Hindlimb muscle (tissue), 1 donor: ENCODE measurements at places on chromosomes 16 and 17.

DNA sequence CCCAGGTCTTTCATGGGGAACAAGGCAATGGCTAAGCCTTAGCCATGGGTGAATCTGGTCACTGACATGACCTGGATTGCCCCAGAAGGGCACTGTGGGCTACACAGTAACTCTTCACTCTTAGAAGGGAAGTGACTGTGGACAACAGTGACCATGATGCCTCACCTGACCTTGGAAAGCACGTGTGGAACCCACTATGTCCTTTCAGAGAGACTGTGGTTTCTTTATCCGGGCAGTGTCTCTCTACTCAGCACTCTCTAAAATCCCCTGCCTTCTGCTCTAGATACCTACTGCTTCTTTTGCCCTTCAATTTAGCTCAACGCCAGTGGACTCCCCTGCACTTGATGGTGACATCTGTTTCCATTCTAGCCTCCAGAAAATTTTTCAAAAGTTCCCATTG lies 66.1 kb upstream of the ANKFN1 start:
- no peak for DNase-seq

DNA sequence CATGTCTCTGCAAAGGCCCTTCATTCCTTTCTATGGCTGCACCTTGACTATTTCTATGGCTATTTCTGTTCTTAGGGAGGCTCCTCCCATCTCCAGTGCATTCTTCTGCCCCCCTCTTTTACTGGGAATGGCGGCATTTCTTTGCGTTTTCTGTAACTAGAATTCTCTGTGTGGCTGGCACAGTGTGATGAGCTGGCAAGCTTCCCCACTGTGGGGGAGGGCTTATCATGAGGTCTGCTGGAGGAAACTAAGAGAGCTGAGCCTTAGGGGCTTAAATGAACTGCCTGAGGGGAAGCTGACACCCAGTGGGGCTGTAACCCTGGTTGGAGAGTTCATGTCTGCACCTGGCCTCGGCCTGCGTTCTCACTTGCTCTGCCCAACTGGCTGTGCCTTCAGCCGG lies 1.5 kb upstream of the CARD14 start:
- DNase-seq = no peak

DNA sequence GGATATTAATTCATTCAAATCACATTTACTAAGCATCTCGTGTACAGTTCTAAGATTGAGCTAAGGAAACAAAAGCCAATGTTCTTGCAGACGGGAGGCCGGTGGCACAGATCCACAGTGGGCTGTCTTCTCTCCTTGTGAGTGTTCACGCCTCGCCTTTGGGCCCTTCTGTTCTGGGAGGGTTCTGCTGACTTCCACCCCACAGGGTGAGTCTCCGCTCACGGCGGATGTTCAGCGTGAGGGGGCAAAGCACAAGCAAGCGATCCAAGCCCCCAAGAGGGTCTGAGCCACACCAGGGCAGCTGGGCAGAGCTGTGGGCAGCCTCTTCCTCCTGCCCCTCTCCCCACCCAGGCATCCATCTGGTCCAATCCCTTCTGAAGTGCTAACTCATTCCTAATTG lies 84.3 kb upstream of the DOC2B start:
- no peak for DNase-seq

- DNase-seq = no peak
Observed at GRCh38 chr16:54648575-54648974, 282.1 kb upstream of the IRX5 start.

DNA sequence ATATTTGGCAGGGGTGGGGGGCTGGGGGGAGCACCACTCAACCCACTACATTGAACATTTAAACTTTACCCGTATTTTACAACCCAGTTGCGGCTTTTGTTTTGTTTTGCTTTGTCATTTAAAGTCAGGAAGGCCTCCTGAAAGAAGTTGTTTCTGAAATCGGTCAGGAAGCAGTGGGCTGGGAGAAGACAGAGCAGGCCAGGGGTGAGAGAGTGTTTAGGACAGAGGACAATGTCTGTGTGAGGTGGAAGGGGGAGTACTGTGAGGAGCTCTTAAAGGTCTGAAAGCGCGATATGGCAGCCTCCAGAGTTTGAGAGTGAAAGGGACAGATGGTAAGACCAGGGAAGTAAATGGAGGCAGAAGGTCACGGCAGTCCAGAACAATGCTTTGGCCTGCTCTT lies 6.1 kb upstream of the WFIKKN2 start:
- no peak for DNase-seq

- DNase-seq = peak; percentile 87
Observed at GRCh38 chr17:68777243-68777855, 176.2 kb upstream of the FAM20A start.

DNA sequence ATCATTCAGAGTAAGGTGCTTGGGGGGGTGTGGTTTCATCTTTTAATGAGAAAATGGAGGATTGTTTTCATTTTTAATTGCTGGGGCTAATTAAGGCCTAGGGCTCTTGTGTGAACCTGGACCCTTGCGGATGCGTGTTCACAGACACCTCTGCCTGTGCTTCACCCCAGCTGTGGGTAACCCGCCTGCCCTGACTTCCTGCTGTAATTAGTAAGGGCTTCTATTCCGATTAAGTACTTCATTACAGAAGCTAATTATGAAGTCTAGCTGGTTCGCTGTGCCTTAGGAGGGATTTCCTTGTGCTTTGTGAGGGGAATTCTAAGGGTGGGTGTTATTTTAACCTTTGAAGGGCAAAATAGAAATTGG lies 215.3 kb downstream of the PMP22 start:
- no peak for DNase-seq

DNA sequence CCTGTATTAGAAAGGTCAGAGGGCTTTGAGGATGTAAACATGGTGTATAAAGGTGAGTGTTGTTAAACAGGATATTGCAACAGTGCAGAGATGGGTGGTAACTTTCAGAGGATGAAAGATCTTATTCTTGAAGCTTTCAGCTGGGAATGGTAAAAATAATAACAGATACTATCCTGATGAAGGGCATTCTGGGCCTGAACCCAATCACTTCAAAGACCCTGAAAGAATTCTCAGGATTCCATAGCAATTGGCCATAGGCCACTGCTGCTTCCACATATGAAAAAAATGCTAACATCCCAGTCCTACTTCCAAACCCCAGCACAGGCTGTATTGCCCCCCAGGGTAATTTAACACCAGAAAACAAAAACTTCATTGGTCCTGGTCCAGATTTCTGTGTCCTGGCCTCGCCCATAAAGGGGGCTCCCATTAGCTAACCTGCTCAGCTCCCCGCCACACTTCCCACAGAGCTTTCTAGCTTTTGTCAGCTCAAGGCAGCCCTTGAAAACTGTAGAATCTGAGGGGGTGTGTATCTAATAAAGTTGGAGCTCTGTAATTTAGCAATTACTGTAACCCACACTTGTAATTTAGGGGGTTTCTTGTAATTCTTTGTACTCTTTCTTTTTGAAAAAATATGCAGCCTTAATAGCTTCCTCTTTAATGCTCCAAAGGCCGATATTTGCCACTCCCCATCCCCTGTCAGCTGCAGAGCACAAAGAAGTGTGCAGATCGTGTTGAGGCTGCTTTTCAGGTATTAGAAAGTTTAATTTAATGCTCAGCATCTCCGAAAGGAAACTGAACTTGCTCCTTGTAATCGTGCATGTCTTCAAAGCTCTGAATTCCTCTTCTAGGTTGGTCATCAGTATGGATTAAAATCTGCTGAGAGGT lies 371.5 kb downstream of the SEC14L1 start:
- DNase-seq = no peak

GRCh38 chr17:50593321-50593720 lies 32.8 kb downstream of the CACNA1G start:
- no peak for DNase-seq

DNA sequence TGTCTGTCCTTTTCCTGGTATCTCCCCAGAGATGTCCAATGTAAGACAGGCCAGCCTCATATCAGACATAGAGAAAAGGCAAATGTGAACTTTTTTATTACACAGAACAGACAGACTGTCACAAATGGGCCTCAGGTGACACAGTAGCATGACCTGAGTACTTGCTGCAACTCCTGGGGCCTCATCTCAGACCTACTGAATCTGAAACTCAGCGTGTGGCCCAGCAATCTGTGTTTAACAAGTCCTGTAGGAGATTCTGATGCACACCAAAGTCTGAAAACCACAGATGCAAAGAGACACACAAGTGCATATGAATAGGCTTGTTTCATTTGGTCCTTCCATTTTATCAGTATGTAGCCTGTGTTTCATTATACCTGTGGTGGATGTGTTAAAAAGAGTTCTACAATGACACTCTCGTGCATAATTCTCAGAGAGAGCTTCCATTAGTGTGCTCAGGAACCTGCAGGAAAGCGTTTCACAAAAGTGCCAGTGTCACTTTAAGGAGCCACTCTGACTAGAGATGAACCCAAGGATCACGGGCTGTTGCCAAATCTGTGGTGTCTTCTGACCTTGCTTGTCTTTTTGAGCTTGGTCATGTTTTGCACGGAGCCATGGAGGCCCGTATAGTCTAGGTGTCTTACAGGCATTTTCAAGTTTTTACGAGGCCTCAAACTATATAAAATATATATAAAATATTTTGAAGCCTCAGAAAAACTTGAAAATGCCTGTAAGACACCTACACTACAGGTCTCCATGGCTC lies 33.8 kb upstream of the NF1 start:
- no peak for DNase-seq

- DNase-seq = no peak
Observed at GRCh38 chr16:14419817-14420216, 210.2 kb downstream of the PARN start.

DNA sequence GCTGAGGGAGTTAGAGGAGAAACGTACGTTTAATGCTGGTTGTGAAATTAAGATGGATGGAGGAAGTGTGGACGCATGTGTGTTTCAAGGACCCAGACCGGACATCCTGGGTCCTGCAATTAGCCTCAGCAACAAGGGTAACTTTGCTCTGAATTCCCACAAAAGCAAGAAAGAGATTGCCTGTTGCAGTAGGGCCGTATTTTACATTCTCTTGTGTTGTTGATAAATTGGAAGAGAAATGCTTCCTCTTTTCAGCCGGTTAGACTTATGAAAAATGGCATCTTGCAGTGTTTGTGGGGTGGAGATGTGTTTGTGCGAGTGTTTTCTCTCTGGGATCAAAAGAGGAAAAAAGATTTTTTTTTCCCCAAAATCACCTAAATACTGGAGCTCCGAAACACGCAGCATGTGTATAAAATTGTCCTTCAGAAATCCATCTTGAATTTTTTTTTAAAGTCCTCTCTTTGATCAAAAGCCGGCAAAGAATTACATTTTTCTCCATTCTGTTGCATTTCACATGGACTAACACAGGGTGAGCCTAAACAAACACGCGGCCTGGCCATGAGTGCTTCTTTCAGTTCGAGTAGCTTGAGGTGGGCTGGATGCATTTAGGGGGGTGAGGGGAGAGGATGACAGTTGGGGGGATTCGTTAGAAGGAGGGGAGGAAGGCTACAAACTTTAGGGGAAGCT lies 251.6 kb downstream of the C16orf95 start:
- DNase-seq = no peak

GRCh38 chr16:10120953-10121352 lies 61.3 kb downstream of the GRIN2A start:
- no peak for DNase-seq

- DNase-seq = peak; percentile 89
Observed at GRCh38 chr16:55478827-55479429, at the start of gene MMP2. Gene MMP2, plus strand, starts transcription at chr16:55479198. Its CDS starts 282 bp downstream, at chr16:55479480.

- peak; percentile 46 for DNase-seq
Observed at GRCh38 chr16:12240036-12240435, 263.5 kb downstream of the SNX29 start.

GRCh38 chr16:29641561-29641960 lies 21.5 kb upstream of the SPN start:
- no peak for DNase-seq

DNA sequence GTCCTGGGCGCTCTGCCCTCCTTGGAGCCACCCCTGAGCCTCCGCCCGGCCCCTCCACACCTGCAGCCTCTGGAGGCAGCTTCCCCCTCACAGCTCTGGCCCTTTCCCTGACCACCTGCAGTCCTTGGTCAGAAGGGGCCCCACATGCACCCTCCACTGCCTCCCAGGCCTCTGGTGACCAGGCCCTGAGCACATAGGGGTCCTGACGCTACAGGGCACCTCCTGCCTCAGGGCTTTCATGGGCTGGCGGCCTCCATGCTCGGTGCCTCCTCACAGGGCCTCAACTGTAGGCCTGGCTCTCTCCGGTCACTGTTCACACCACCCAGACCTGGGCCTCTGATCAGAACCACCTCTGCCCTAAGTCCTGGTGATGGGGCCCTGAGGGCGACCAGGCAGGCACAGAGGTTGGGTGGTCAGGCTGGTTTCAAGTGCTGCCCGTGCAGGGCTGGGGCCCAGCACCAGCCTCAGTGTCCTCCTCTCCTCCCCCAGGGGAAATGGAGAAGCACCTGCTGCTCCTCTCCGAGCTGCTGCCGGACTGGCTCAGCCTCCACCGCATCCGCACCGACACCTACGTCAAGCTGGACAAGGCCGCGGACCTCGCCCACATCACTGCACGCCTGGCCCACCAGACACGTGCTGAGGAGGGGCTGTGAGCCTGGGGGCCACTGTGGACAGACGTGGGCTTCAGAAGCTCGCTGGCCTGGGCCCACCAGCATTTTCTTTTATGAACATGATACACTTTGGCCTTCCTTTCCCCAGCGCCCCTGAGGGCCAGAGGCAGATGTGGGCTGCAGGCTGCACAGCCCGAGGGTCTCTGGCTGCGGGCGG lies 3.9 kb downstream of the APRT start:
- DNase-seq = no peak
